ENCODE measurements at places on chromosomes 7 and 10.

DNA sequence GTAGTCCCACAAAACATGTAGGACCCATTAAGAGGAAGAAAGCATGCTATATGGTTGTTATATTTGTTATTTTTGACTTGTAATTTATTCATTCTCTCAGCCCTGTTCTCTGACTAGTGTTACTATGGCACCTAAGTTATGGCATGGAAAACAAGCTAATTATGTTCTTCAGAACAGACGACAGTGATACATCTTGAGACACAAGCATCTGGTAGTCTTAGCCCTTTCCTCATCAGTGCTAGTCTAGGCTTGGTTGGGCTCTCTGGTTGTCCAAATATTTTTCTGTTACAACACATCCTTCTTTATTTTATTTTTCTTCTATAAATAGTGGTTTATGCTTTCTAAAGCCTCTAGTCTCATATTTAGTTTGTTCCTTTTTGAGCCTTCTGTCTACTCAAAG is 308.3 kb upstream of the KAT6B start:
- DNase-seq: no peak

GRCh38 chr10:76723844-76724243 is 913.8 kb downstream of the KCNMA1 start:
- DNase-seq: no peak

DNA sequence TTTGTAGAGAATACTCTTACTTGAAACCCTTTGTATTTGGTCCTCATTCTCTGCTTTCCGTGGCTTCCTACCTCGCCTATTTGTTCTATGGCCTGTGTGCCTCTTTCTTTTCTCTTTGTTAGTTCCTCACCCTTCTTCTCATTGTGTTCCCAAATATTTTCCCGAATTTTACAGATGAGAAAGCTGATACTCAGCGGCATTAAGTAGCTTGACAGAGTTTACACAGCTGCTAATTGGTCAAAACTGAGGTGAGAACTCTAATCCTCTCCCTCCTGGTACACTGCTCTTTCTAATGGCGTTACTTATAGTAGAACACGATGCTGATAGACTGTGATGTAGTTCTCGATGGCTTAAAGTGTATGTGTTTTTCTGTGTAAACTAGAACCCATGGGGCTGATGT is 80.7 kb upstream of the HDAC9 start:
- DNase-seq: no peak

DNA sequence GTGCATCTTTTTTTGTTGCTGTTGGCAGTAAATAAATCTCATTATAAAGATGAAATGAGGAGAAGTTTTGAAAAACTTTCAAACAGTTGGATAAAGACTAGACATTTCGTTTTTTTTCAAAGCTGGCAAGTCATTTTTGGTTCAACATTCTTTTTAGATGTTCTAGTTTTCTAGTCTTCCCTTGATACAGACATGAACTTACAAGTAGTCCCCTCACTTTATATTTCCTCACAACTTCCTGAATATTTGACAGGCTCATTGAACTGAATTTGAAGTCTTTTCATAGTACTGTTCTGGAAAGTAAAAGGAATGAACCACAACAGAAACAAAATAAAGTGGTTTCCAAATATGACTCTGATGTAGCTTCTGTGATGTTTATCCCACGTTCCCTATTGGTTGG is 134.2 kb downstream of the NRCAM start:
- DNase-seq: no peak

DNA sequence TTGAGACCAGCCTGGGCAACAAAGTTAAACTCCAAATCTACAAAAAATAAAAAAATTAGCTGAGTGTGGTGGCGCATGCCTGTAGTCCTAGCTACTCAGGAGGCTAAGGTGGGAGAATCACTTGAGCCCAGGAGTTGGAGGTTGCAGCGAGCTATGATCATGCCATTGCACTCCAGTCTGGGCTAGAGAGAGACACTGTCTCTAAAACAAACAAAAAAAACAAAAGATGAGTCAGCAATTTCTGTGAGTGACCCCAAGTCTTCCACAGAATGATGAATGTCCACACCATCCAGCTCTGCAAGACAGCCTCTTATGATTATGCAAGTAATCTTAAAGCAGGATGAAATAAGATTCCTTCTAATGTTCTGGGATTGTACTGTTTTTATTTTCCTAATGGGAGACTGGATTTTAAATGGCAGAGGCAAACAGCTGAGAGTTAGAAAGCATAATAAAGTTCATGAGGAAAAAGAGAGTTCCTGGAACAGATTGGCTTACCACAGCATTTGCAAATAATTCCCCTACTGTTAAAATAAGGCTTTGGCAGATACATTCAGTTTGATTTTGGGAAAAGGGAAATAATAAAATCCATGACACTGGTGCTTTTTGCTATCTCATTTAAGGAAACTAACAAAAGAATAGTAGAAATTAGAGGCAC is 18.9 kb upstream of the PRKAR2B start:
- DNase-seq: no peak

DNA sequence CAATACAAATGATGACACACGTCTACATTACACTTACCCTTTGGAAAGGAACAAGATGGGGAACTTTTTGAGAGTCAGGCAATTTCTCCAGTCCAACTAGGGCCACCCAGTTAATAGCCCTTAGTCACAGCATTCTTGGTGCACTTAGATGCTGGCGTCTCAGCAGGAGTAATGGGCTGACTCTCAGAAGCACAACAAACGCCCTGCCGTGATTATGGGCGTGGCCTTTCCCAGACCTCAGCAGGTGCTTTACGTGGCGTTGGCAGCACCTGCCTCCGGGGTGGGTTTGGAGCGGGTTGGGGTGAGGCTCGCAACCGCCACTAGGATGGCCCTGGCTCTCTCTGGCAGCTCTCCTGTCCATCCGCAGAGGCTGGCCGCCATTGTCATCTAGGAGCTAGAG is 147.6 kb upstream of the SHH start:
- DNase-seq: no peak

DNA sequence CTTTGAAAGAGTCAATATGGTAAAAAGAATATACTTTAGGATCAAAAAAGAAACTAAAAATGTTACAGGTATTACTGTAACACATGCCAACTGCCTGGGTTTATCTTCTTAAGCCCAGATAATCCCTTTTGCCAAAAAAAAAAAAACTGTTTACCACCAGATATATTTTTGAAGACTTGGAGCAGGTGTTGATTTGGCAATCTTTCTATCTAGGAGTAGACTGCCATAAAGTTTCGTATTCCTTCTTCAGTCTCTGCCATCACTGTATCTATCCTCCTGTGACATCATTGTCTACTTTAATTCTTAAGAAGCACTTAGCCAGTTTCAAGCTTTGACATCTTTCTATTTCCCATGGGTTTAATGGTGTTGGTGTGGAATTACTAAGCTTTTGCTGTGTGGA is 161.0 kb downstream of the ST7 start:
- DNase-seq: no peak

- no peak for DNase-seq
Observed at GRCh38 chr7:158397885-158398284, 189.7 kb downstream of the PTPRN2 start.

DNA sequence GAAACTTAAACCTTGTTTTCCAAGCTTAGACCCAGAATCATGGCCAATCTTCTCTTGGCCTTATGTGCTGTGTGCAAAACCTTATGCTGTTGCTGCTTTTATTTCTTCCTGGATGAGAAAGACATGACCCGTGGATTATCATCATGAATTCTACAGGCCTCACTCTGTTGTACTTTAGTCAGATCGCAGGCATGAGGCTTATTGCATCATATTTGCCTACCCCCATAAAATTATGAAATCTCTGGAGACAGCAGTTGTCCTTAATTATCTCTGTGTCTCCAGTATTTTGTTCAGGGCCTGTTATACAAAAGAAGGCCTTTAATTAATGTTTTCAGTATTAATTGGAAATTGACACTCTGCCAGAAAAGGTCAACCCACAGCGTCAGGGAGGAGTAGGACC is 71.6 kb downstream of the PLCE1 start:
- DNase-seq: no peak

DNA sequence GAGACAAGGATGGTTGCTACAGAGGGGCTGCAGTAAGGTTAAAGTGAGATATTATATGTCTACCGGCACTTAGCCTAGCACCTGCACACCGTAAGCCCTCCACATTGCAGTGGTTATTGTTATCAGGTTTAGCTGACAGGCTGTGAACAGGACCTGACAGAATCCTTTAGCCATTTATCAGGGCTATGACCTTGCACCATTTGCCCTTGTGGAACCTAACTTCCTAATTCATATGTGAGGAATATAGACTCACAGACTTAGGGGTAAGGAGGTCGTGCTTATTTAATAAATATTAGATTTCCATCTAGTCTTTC is 10.1 kb downstream of the NCOA4 start:
- no peak for DNase-seq

DNA sequence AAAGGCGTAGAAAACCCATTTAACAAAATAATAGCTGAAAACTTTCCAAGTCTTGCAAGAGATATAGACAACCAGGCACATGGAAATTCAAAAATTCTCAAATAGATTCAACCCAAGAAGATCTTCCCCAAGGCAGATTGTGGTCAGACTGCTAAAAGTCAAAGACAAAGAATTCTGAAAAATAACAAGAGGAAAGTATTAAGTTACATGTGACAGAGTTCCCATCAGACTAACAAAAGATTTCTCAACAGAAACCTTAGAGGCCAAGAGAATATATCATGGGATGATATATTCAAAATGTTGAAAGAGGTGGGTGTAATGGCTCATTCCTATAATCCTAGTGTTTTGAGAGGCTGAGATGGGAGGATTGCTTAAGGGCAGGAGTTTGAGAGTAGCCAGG is 59.8 kb downstream of the TMEM178B start:
- no peak for DNase-seq

DNA sequence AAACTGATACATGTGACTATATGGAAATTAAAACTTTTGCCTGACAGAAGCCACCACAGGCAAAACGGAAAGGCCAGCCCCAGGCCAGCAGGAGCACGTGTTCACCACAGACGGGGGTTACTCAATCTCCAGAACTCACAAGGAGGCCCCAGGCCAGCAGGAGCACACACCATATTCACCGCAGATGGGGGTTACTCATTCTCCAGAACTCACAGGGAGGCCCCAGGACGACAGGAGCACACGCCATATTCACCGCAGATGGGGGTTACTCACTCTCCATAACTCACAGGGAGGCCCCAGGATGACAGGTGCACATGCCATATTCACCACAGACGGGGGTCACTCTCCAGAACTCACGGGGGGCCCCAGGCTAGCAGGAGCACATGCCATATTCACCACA is 61.5 kb downstream of the NKX6-2 start:
- no peak for DNase-seq

- no peak for DNase-seq
Observed at GRCh38 chr10:44971935-44972757, 6.5 kb downstream of the DEPP1 start.

DNA sequence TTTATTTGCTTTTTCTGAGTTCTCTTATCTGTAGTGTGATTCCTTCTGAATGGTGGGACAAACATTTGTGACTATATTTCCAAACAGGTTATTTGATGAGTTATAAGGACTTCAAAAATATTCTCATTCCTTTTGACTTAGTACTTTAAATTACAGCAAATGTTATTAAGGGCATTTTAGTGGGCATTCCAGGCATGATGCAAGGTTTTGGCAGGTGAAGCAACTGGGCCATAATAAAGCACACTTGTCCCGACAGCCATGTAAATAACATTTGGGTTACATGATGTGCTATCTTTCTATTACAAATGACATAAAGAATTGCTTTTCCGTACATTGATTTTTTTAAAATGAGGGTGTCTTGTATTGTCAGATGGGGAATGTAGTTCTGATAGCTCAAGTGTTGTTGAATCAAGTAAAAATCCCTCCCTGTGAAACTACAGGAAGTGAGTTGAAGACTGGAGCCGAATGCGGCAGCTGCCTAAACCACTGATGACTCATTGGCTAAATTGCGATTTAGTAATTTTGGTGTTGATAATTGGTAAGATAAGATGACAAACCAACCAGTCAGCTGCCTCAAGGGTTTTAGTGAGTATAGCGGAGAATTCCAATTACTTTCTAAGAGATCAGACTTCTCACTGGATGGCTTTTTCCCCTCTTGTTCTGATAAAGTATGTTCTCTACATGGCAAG is 231.3 kb upstream of the NPY start:
- no peak for DNase-seq

- no peak for DNase-seq
Observed at GRCh38 chr10:128046953-128047290, 79.3 kb downstream of the MKI67 start.

DNA sequence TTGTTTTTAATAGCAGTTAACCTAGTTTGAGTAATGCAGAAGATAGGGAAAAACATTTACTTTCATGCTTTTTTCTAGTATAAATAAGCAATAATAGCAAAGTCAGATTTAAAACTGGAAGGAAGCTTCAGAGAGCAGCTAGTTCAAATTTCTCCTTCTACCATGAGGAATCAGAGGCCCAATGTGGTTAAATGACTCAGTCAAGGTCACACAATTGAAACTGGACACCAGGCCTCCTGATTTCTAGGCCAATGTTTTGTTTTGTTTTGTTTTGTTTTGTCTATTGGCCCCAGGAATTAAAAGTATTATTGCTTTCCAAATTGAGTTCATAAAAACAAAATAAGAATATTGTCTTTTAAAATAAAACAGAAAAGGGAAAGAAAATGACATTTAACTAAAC is 122.3 kb downstream of the TRIL start:
- DNase-seq: no peak

DNA sequence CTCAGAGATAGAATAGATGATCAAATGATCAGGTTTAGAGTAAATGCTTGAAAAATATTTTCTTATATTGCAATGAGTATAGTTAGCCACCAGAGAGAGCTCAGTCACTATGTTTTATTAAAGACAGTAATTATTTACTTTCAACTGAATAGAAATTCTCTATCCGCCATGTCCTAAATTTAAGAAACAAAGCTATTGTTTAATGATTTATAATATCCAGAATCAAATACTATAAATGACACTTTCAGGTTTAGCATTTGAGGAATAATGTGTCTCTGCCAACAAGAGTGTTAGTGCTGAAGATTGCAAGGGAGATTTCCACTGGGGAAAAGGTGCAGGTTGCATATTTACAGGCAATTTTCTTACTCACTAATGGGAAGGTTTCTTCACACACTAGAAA is 184.7 kb downstream of the DGKB start:
- DNase-seq: no peak

GRCh38 chr10:49408519-49409306 is 12.8 kb upstream of the DRGX start:
- no peak for DNase-seq

- DNase-seq: no peak
Observed at GRCh38 chr7:146115548-146115850, 1.1 kb upstream of the CNTNAP2 start.
